Uterine smooth muscle cell (primary cell): ENCODE measurements at places on chromosomes 4 and X. TPM values are rescaled to one million over a fixed set of nuclear protein-coding genes. Genes with fewer than 3 reads are reported as not detected.

The FAM47E gene
- total RNA-seq = under 0.01 and 0.37 TPM in 2 replicates

The FGFBP2 gene
- total RNA-seq = not detected in 2 replicates

The DMP1 gene
- not detected in 2 replicates for total RNA-seq

The RASGEF1B gene
- 1.1 and 1.2 TPM in 2 replicates for total RNA-seq

The PLCXD1 gene
- total RNA-seq = 23.6 and 43.6 TPM in 2 replicates

The CFP gene
- total RNA-seq = 0.12 and 0.55 TPM in 2 replicates

The ARMCX4 gene
- total RNA-seq = 8.2 and 9.5 TPM in 2 replicates

The STBD1 gene
- total RNA-seq = 7.2 and 7.6 TPM in 2 replicates

The STOX2 gene
- total RNA-seq = 0.12 and 0.33 TPM in 2 replicates

The ASMTL gene
- total RNA-seq = 8.0 and 12.9 TPM in 2 replicates

The LIMCH1 gene
- 1.4 and 3.3 TPM in 2 replicates for total RNA-seq

The LGI2 gene
- total RNA-seq = 0.12 and 0.22 TPM in 2 replicates

The USP11 gene
- total RNA-seq = 50.8 and 53.0 TPM in 2 replicates

The PGAM4 gene
- total RNA-seq = 0.25 TPM in 1 of 2 replicates, not detected in the other

The CNKSR2 gene
- 1.1 and 2.4 TPM in 2 replicates for total RNA-seq

The TREX2 gene
- 1.9 and 2.4 TPM in 2 replicates for total RNA-seq

The DAPP1 gene
- not detected in 2 replicates for total RNA-seq

The TMEM150C gene
- 0.44 and 2.9 TPM in 2 replicates for total RNA-seq

The IL21 gene
- not detected in 2 replicates for total RNA-seq

The NUDT11 gene
- total RNA-seq = 12.2 and 16.0 TPM in 2 replicates

The MAP7D2 gene
- total RNA-seq = under 0.01 and 0.25 TPM in 2 replicates

The MAGEA11 gene
- not detected in 2 replicates for total RNA-seq

The MSX1 gene
- total RNA-seq = 18.1 and 26.1 TPM in 2 replicates

The NPY2R gene
- total RNA-seq = not detected in 2 replicates

The PHOX2B gene
- not detected in 2 replicates for total RNA-seq

The ACTRT1 gene
- not detected in 2 replicates for total RNA-seq

The TCEAL5 gene
- not detected in 2 replicates for total RNA-seq

The HGFAC gene
- 0.11 TPM in 1 of 2 replicates, not detected in the other for total RNA-seq

The F11 gene
- not detected in 2 replicates for total RNA-seq

The UFSP2 gene
- 44.1 and 47.6 TPM in 2 replicates for total RNA-seq

The FABP2 gene
- total RNA-seq = not detected in 2 replicates

The CRMP1 gene
- 0.62 and 0.77 TPM in 2 replicates for total RNA-seq

The KLF3 gene
- total RNA-seq = 13.4 and 14.3 TPM in 2 replicates

The GASK1B gene
- total RNA-seq = 13.9 and 30.6 TPM in 2 replicates

The XK gene
- total RNA-seq = 0.22 and 0.25 TPM in 2 replicates

The GAGE13 gene
- not detected in 2 replicates for total RNA-seq

The HEPH gene
- 19.0 and 40.9 TPM in 2 replicates for total RNA-seq

The ADGRL3 gene
- 0.11 and 0.12 TPM in 2 replicates for total RNA-seq

The AMMECR1 gene
- total RNA-seq = 15.4 and 16.8 TPM in 2 replicates

The XAGE1A gene
- total RNA-seq = not detected in 2 replicates

The DGKK gene
- total RNA-seq = not detected in 2 replicates

The MAGEB2 gene
- total RNA-seq = not detected in 2 replicates

The HOPX gene
- total RNA-seq = 0.37 and 2.2 TPM in 2 replicates

The ARHGEF38 gene
- not detected in 2 replicates for total RNA-seq

The TLR10 gene
- not detected in 2 replicates for total RNA-seq

The MAGEA2 gene
- not detected in 2 replicates for total RNA-seq

The SPINK2 gene
- total RNA-seq = not detected in 2 replicates

The COL4A6 gene
- total RNA-seq = 3.8 and 4.1 TPM in 2 replicates

The TMEM47 gene
- 43.2 and 80.1 TPM in 2 replicates for total RNA-seq

The TRPC5OS gene
- not detected in 2 replicates for total RNA-seq

The TMPRSS11A gene
- not detected in 2 replicates for total RNA-seq
